GOT3 (cell line): ENCODE measurements at places on chromosomes 7 and 10.

- DNase-seq = no peak
Observed at GRCh38 chr10:63173468-63174232, 40.5 kb downstream of the NRBF2 start.

GRCh38 chr10:132497861-132498561 lies 39.6 kb upstream of the INPP5A start:
- no peak for DNase-seq

DNA sequence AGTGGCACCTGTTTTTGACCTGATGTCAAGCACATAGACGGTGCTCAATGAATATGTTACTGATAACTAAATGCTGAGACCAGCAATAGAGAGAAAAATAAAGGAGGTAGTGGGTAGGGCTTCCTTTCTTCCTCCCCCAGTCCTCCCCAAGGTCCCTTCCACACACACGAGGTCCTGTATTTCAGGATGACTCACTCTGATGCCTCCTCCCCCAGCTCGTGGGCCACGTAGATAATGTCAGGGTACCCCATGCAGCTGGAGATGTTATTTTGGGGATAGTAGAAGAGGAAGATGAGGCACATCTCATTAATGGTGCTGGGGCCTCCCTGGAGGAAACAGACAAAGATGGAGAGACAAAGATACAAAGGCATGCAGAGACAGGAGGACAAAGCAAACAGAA lies 17.3 kb downstream of the PRSS58 start:
- no peak for DNase-seq

GRCh38 chr10:48468866-48469511 lies 135.9 kb downstream of the ARHGAP22 start:
- DNase-seq = no peak

DNA sequence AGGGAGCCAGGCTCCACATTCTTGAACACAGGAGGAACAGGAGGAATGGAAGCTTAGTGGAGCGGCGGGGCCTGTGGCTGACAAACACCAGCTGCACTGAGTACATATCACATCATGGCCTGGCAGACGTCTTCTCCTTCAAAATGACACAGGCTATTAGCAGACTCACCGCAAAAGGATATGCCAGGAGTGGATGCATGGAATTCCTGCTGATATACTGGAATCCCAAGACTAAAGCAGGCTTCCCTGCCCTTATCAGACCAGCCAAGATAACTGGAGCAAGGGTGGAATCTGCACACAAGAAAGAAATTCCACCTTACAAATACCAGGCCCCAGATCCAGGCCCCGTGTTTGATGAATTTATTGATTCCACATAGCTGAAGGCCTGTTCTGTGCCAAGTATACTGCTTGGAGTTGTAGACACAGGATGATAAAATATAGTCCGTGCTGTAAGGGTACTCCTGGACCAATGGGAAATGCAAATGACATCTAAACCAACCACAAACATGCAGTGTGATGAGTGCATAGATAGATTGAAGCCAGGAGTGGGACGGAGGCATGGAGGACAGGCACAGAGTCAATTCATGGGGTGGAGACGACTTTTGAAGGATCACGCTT lies 480.5 kb upstream of the ZMIZ1 start:
- DNase-seq = no peak

DNA sequence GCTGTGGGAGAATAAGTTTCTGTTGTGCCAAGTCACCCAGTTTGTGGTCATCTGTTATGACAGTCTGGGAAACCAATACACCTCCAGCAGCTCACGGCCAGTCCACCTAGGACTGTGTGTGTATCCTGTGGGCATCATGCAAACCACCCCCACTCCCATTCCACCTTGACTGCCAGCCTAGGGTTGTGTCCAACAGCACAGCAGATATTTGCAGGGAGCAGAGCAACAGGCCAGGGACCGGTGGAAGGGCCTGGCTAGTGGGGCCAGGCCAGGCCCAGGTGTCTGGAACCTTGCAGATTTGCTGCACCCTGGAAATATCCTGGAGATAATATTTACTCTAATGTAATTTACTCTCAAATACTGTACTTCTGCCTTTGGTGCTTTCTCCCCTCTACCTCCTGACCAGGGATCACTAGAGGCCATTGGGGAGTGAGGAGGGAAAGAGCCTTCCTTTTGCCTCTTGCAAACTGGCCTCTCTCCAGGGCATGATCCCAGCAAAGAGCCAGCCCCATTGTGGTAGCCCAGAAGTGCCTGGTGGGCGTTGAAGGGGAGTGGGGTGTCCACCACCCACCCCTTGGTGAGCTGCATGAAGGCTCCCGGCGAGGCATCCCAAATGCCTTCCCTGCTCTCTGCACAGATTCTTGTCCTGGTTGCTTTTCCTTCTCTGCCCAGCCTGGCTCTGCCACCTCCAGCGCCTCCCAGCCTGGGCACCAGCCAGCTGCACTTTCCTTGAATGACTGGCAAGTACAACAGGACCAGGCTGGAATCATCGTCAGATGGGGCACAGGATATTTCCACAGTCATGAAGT lies 15.2 kb upstream of the TPST1 start:
- DNase-seq = no peak

DNA sequence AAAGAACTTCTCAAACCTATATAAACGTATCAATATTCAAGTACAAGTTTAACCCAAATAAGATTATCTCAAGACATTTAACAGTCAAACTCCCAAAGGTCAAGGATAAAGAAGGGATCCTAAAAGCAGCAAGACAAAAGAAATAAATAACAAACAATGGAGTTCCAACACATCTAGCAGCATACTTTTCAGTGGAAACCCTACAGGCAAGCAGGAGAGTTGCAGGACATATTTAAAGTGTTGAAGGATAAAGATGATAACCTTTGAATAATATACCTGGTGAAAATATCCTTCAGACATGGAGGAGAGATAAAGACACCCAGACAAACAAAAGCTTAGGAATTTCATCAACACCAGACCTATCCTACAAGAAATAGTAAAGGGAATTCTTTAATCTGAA lies 82.8 kb downstream of the TES start:
- DNase-seq = no peak

DNA sequence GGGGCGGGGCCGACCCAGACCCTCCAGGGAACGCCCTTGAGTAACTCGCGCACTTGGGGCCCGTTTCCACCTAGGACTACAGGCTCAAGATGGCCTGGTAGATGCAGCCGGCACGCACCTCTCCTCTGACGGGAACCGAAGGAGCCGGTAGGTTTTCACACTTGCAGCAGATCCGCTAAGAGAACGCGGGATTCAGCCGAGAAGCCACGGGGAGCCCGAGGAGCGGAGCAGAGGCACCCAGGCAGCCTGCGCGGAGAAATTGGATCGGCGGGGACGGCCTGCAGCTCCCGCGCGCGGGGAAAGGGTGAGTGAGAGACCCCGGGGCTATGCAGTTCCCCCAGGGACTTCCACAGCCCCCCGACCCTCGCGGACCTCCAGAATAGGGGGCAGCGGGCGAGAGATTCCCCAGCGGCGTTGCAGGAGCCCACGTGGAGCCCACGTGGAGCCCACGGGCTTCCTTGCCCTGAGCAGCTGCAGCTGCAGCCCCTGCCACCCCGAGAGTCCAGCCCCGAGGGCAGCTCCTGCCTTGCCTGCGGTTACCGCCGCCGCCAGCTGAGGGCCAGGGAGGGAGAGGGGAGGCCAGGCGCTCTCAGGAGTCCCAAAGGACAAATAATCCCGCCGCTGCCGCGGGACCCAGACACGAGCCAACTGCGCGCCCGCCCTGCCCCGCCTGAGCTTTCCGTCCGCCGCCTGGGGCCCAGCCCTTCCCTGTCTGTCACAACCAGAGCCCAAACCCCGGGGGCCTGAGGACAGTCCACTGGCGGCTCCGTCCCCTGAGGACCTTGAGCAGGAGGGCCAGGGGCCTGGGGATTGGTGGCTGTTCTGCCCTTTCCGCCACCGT lies 13.1 kb downstream of the IFT22 start:
- no peak for DNase-seq

DNA sequence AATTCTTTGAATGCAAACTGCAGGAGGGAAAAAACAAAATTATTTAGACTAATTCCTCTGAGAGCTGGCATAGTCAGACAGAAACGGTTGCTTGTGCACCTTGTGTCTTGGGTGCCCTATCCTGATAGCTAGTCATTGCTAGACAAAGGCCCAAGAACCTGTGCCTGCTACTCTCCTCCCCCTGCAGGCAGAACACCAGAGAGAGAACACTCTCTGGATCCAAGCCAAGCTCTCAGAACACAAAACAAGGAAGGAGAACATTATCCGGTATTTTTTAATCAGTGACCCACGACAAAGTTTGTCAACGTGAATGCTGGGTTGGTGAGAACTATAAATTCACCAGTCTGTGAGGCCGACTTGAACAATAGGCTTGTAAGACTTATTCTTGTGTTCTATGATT lies 18.8 kb upstream of the PPP1R9A start:
- DNase-seq = no peak

DNA sequence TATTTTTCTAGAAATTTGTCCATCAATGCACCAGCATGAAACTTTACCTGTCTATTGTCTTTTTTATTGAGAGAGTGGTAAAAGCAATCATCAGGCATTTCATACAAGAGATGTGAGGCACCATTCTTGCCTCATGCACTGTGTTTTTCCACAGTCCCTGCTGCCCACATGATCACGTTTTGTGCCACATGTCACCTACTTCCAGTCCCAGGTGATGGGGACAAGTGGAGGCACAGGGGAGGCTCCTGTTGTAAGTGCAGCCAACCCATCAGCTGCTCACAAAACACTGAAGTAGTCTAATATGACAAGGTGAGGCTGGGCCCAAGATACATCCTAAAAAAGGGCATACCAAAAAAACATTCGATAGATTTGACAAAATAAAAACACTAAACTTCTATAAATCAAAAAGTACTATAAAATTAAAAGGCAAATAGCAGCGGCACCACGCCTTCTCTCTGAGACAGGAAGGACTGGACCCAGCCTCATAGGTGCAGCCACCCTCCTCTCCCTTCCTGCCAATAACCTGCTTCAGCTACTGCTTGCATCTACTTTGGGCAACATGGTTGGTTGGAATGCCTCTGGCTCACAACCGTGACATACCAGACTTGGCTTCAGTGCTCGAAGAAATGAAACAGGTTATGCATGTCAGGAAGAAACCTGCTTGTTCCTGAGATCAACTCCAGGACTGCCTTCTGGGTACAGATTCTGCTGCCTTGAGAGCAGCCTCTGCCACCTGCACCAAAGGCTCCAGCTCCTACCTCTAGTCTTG lies 2.3 kb downstream of the ZC3HAV1L start:
- no peak for DNase-seq

DNA sequence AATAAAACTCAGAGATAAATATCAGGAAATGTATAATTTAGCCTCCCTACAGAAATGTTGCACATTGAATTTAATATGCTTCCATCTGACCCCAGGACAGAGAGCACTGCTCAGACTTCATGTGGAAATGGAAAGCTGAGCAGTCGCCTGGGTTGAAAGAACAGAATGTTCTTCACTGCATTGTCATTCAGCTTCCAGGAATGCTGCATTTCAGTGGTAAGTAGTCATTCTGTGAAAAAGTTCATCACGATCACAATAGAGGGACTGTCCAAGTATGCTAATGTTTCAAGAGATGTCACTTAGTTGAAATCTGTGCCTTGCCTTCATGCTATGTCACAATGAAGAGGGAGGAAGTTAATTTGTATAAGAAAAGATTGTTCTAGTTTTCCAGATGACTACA lies 147.3 kb downstream of the NRCAM start:
- no peak for DNase-seq

DNA sequence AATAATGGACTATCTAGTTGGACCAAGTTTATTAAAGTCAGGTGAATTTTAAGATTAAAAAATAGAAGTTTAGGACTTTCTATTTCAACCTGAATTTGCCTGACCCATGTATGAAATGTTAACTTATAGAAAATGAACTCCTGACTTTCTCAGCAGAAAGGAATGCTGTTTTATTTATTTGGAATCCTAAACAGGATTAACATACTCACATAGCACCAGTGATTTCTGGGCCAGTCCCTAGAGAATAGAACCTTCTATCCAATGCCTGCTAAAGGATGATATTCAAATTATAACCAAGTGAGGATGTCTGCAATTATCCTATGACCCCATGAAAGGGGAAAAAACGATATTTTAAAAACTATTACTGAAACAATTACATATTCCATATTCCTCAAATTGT lies 148.8 kb downstream of the CHRM2 start:
- DNase-seq = no peak

DNA sequence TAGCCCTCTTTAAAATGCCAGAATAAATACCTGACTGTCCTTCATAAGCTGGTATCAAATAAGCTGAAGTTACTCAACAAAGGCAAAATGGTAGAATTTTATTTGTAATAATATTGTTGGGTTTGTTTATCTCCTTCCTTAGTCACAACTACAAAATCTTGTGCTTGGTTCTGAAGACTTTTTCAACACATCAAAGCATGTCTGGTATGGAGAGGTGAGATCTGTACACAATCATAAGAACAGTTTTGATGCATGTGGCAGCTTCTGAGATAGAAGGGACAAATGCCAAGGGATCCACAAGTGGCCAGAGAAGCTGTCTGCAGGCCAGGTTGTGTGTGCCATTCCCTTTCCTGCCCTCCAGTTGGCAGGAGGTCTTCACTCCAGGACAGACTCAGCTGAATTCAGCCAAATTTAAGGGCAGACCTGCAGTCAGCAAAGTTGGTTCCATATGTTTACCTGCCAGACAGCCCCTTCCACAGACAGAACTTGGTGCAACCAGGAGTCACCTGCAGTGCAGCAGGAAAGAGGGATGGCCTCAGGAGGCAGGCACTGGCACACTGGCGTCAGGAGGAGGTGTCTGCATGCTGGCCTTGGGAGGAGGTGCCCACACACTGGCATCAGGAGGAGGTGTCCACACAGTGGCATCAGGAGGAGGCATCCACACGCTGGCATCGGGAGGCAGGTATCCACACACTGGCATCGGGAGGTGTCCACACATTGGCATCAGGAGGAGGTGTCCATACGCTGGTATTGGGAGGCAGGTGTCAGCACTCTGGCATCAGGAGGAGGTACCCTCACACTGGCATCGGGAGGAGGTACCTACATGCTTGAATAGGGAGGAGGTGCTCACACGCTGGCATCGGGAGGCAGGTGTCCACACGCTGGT lies 93.1 kb upstream of the IKZF1 start:
- DNase-seq = no peak

DNA sequence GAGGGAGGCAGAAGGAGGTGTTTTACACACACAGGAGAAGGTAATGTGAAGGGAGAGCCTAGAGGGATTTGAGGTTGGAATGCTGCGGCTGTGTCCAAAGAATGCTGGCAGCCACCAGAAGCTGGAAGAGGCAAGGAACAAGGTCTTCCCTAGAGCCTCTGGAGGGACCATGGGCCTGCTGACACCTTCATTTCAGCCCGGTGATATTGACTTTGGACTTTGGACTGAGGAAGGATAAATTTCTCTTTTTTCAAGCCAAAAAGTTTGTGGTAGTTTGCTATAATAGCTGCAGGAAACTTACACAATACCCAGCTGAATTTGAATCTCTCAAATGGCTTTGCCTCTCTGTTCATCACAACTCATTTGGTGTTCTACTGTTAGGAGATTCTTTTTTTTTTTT lies 34.6 kb downstream of the UBN2 start:
- DNase-seq = no peak

- no peak for DNase-seq
Observed at GRCh38 chr7:102864958-102865357, 47.8 kb upstream of the LRRC17 start.

- DNase-seq = no peak
Observed at GRCh38 chr7:158375034-158375433, 212.6 kb downstream of the PTPRN2 start.
